ENCODE measurements at places on chromosomes 6 and 20.
A peak's percentile ranks its signal among the peaks of the same experiment; 100 is the strongest.

- DNase-seq = no peak
Measured at GRCh38 chr6:15252195-15252594, 6.3 kb downstream of the JARID2 start.

- peak; percentile 31 for DNase-seq
Measured at GRCh38 chr6:167214206-167214605, 56.4 kb upstream of the GPR31 start.

DNA sequence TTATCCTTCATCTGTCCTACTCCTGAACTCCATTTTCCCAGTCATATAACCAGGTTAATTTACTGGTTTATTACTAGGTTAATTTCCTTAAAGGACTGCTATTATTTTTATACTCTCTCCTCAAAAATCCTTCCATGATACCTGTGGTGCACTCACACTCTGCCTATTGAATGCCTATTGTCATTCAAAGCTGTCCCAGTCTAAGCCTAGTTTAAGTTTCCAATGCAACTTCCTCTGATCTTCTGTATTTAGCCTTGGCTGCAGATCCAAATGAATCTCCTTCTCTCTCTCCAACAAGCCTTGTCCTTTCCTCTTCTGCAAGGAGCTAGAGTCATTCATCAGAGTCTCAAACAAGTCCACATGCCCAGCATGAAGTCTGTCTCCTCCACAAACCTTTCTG is 41.3 kb upstream of the ADGRF5 start:
- no peak for DNase-seq

DNA sequence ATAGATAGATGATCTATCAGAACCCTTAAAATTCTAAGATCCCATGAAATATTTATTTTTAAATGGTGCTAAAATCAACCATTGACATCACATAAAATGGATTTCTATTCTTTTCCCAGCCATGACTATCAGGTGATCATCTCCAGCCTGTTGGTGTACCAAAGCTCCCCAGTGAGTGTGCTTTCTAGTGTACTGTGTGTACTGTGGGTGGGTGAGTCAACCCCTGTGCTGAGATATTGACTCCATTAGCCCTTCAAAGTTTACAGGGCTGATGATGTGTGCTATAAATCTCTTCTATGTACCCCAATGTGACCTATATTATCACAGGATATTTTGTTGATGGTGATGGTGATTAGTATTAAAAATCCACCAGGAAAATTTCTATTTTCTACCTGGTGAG is 344.6 kb downstream of the MMUT start:
- DNase-seq = no peak

GRCh38 chr20:64077876-64078551 is 1.3 kb downstream of the RGS19 start:
- DNase-seq = peak; percentile 68

DNA sequence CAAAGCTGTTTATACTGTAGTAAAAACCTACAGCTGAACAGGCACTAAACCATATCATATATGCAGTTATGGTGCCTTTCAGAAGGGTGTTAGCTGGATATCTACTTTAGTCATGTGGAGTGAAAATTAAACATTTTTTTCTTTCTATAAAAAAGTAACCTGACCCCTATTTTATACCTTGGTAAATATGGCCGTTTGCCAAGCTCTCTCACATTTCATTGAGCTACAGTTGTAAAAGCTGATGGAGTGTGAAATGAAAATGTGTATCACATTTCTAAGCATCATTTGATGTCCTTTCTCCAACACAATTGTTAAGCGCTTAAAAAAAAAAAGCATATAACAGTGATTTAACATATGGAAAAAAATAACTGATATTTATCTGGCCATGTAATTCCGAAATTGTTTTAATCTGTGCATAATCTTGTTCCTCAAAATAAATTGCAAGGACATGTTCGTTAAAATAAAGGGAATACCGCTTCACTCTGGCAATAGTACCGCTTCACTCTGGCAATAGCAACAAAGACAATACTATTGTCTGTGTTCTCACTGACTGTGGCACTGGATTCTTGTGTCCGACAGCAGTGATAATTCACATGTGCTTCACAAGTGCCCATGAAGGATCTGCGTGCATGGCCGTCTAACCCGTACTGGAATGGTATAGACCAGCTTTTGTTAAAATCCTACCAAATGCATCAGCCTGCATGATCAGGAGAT is 391.8 kb upstream of the SOX4 start:
- DNase-seq = no peak

DNA sequence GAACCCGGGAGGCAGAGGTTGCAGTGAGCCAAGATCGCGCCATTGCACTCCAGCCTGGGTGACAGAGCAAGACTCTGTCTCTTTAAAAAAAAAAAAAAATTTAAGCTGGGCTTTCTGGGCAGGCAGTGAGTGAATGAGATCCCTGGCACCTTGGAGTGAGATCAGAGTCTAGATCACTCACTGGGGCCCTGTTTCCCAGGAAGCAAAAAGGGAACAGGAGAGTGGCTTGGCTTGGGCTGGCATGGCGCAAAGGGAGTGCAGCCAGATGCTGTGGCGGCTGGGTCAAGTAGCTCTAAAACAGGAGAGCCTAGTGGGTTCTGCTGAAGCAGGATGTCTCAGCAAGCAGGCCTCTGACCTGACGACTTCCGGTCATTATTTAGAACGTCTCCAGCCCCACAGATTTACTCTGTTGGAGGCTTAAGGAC is 10.4 kb downstream of the PLCG1 start:
- no peak for DNase-seq

- no peak for DNase-seq
Measured at GRCh38 chr20:39070484-39071231, 108.5 kb downstream of the DHX35 start.

DNA sequence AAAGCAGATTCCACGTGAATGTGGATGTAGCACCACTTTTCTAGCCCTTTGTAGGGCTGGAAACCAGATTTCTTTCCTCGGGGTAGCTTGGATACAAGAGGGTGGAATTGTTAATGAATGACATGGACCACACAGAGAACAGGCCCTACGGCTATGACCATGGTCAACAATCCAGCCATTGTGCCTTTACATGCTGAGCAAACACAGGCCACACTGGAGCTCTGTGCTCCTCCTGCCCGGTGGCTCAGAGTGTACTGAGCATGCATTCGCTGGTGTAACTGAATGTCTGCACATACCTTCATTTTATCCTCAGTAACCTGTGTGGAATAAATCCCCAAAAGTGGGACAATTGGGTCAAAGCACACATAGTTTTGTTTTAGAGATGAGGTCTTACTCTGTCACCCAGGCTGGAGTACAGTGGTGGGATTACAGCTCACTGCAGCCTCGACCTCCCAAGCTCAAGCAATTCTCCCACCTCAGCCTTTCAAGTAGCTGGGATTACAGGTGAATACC is 32.8 kb downstream of the LRP11 start:
- no peak for DNase-seq

- DNase-seq = no peak
Measured at GRCh38 chr6:115203381-115203780, 857.3 kb downstream of the FRK start.

DNA sequence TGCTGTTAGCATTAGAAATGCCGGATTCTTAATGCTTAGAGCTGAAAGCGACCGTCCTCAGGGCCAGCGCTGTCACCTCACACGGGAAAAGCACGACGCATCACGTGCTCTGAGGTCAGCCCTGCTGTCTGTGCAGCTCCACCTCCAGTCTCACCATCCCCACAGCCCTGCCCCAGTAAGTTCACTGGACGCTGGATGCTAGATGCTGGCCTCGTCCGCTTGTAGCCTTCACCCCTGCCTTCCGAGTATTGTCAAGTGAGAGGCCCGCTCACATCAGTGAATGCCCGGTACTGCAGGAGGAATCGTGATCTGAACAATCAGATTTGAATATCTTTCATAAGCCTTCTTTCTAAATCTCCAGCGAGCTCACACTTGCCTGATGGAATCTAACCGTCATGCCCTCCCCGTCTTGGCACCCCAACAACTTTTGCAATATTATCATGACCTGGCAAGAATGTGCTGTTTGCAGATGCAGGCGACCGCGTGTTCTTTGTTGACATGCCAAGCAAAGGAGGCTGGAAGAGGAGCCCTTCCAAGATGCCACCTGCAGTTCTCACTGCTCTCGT is 64.9 kb downstream of the DLL1 start:
- DNase-seq = no peak

GRCh38 chr20:3778976-3779375 is 2.3 kb downstream of the SPEF1 start:
- peak; percentile 34 for DNase-seq

DNA sequence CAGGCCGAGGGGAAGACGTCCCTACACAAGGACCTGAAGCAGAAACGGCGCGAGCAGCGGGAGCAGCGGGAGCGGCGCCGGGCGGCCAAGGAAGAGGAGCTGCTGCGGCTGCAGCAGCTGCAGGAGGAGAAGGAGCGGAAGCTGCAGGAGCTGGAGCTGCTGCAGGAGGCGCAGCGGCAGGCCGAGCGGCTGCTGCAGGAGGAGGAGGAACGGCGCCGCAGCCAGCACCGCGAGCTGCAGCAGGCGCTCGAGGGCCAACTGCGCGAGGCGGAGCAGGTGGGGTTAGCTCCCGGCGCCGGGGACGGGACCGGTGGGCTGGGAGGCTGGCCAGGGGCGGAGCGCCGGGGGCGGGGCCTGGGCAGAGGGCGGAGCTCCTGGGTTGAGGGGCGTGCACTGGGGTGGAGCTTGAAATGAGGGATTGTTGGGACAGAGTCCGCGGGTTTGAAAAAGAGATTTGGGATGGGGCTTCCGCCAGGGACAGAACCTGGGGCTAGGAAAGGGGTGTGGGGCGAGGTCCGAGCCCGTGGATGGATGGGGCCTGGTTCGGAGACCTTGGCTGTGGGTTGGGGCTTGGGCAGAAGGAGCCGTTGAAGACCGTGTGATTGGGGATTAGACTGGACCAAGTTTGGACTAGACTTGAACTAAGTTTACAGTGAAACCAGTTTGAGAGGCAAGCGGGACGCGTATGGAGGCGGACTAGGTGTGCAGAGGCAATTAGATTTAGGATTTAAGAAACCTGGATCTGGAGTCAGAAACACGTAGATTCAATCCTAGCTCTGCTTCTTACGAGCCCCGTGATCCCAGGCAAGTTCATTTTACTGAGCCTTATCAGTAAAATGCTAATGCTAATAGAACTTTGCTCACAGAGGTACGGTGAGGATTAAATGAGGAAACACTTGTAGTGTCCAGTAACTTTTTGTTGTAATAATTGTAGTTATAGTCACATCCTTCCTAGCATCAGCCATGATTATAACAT is 20.9 kb downstream of the DEF6 start:
- DNase-seq = peak; percentile 99

DNA sequence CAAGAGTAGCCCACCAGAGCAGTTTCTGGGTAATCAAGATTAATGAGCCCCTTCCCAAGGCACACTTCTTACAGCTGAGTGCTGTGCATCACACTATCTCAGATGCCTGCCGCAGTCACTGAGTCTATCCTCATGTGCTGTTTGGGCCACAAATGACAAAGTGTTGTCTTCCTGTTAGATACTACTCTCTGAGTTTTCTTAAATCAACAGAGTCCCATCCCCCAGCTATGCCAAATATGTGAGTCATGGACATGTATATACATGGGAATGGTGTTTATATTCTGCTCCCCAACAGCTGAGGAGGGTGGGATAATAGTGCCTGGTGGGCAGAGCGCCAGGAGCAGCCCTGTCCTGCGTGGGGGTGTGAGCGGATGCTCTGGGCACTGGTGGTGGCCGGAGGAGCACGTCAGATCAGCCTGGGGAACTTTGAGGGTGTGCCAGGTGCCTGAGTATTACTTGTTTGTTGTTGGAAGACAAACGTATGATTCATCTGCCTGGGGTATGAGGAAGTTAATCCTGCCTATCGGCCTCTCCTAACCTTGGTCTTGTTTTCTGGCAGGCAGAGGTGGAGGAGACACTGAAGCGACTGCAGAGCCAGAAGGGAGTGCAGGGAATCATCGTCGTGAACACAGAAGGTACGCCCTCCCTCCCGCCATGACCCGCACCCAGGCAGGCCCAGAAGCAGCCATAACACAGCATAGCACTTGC is 9.6 kb downstream of the DYNLRB1 start:
- DNase-seq = no peak

GRCh38 chr6:166697113-166697512 is 70.1 kb upstream of the RPS6KA2 start:
- no peak for DNase-seq

DNA sequence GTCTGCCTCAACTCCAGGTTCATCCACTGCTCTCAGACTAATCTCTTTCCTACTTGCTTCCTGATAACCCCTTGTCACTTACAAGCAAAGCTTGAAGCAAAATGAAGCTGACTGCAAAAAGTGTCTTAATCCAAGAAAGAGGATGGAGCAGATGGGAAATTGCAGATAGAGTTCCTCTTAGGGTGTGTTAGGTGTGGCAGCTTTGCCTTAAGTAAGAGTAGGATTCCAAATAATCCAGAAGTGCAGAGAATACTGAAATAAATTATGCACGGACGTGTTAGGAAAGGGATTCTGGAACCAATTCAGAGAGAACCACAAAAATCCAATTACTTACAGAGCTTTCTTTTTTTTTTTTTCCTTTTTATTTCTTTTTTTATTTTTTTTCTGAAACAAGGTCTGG is 6.1 kb upstream of the RPL7L1 start:
- no peak for DNase-seq

GRCh38 chr6:144103026-144103563 is 7.7 kb upstream of the SF3B5 start:
- no peak for DNase-seq

DNA sequence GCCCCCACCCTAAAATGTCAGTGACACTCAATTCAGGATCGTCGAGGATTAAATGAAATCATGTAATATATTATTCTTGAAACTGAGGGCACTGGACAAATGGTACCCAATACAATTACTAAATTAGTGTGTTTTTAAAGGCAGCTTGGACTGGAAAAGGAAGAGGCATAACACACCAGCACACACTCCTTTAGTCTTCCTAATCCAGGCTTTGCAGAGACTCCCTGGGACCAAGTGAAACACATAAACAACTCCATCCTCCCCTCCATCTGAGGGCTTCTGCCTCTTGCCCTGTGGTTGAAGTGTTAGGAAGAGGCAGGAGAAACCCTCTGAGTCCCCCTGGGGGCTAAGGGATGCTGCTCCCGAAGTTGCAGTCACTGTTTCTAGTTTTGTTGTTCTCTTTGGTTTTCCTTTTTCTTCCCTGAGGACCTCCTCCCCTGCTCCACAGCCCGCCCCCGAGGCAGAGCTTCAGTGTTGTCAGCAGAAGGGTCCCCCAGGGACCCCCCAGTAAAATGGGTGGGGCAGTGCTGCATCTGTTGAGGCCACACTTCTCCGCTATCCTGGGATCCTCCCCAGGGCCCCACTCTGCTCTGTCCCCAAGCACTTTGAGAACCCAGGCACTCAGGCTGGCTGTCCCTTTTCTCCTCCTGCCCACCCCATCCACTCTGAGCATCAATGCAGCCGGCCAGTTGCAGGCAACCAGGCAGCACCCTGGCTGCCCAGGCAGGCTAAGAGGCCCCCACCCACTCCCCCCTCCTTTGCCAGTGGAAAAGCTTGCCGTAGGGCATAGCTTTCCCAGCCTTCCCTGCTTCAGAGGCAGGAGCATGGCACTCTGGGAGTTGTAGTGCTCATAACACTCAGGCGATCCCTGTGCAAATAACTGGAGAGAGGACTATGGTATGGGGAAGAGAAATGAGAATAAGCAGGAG is 5.9 kb downstream of the TMEM63B start:
- DNase-seq = peak; percentile 77

DNA sequence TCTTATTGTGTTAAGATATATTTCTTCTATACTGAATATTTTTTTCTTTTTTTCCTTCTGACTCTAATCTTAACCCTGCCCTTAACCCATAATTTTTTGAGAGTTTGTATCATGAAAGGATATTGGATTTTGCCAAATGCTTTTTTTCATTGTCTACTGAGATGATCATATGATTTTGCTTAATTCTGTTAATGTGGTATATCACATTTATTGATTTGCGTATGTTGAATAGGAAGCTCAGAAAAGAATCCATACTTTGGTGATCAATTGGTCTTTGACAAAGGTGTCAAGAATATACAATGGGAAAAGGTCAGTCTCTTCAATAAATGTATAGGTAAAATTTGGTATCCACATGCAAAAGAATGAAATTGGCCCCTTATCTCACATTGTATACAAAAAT is 588.8 kb upstream of the ADGRB3 start:
- no peak for DNase-seq

Measured in endodermal cell (in vitro differentiated cells).